ENCODE measurements at places on chromosomes 4 and X.

DNA sequence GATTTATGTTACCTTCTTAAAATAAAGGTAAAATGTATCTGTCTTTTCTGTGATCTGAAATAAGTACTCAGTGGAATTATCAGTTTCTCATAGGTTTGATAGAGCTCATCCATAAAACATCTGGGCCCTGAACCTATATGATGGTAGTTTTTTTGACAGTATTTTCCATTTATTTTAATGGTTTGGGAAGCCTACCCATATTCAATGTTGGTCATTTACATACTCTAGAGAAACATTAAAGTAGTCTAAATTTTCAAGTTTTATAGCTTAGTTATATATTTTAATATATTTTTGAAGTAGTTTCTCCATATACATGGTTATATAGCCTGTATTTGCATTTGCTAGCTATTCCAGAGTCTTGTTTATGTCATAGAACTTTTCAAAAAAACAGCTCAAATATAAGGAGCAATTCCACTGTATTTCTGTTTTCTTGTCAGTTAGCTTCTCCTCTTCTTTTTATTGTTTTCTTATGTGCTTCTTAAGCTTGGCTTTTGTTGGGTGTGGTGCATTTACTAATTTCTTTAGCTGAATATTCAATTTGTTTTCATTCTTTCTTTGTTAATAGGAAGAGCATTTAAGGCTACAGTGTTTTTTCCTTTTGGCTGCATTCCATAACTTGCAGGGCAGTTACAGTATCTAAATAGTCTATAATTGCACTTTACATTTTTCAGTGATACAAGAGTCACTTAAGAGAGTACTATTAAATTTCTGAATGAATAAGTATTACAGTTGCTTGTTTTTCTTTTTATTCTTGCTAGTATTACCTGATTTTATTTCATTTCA, 181.4 kb downstream of the DKK2 start:
- DNase-seq: no peak

- no peak for DNase-seq
These were observed 26.9 kb downstream of the HOPX start for GRCh38 chr4:56654238-56654632.

- DNase-seq: no peak
These were observed 46.4 kb downstream of the MAMLD1 start for GRCh38 chrX:150409486-150409885.

DNA sequence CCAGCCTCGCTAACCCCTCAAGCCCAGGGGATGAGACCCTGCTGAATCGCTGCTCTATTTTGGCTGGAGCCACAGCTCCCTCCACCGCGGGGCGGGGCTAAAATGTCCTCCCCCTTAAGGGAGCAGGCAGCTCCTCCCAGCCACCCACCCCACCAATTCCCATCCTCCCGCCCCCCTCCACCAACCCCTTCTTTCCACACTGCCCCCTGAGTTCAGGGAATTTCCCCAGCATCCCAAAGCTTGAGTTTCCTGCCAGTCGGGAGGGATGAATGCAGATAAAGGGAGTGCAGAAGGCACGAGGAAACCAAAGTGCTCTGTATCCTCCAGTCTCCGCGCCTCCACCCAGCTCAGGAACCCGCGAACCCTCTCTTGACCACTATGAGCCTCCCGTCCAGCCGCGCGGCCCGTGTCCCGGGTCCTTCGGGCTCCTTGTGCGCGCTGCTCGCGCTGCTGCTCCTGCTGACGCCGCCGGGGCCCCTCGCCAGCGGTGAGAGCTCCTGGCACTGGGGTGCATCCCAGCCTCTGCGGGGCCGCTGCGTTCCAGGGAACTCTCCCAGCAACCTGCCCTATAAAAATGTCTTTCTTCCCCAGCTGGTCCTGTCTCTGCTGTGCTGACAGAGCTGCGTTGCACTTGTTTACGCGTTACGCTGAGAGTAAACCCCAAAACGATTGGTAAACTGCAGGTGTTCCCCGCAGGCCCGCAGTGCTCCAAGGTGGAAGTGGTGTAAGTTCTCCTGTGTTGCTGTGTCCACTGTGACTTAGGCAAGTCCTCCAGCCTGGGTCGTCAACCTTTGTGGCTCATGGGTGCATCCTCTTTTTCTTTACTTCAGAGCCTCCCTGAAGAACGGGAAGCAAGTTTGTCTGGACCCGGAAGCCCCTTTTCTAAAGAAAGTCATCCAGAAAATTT, at the start of gene CXCL6:
Gene CXCL6, plus strand, starts transcription at position 306 of the 907 bp plus-strand sequence. Its CDS starts 73 bp downstream, at position 379.
- no peak for DNase-seq

- no peak for DNase-seq
These were observed 22.6 kb downstream of the BCLAF3 start for GRCh38 chrX:19968276-19968675.

- DNase-seq: no peak
These were observed 38.5 kb downstream of the ELF4 start for GRCh38 chrX:130071611-130072344.

GRCh38 chrX:55312655-55313054, 47.9 kb upstream of the PAGE3 start:
- no peak for DNase-seq

GRCh38 chr4:139853309-139853708, 187.7 kb downstream of the MGST2 start:
- DNase-seq: no peak

DNA sequence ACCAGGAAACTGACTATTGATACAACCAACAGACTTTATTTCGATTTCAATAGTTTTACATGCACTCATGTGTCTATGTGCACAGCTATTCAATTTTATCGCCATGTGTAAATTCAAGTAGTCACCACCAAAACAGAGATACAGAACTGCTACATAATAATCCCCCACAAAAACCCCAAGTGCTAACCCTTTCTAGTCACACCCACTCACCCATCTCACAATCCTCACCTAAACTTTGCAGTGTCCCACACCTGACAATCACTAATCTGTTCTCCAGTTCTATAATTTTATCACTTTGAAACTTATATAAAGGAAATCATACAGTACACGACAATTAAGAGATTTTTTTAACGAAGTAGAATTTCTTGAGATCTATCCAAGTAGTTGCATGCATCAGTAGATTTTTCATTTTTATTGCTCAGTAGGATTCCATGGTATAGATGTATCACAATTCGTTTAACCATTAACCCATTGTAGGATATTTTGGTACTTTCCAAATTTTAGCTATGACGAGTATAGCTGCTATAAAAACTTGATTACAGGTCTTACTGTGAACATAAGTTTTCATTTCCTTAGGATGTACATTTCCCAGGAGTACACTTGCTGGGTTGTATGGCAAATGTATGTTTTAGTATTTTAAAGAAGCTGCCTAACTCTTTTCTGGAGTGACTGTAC, 85.9 kb downstream of the CASK start:
- no peak for DNase-seq

- no peak for DNase-seq
These were observed 51.9 kb upstream of the PAQR3 start for GRCh38 chr4:78990938-78991810.

DNA sequence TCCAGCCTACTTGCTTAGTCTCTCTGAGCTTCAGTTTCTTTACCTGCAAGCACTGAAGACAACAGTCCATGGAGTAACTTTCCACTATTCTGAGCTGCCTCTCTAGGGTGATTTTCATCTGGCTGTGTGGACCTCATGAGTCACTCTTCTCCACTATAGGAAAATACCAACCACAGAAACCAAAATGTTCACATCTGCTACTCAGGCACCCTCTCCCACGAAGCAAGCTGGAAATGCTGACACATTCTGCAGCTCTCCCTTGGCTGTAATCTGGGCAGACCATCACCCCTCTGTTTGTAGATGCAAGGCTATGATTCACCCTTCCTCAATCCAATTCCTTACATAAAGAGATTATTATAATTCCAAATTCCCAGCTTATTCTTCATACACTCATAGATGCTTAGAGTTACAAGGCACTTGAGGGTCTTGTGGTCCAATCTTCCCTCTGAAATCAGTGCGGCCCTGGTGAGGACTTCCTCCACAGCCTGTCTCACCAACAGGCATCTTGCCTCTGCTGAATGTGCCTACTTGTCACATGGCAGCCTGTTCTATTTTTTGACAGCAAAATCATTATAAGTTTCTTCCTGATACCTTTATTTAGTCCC, 97.0 kb upstream of the LNX1 start:
- no peak for DNase-seq

- no peak for DNase-seq
These were observed 1027.7 kb downstream of the ARAP2 start for GRCh38 chr4:35216636-35217035.

DNA sequence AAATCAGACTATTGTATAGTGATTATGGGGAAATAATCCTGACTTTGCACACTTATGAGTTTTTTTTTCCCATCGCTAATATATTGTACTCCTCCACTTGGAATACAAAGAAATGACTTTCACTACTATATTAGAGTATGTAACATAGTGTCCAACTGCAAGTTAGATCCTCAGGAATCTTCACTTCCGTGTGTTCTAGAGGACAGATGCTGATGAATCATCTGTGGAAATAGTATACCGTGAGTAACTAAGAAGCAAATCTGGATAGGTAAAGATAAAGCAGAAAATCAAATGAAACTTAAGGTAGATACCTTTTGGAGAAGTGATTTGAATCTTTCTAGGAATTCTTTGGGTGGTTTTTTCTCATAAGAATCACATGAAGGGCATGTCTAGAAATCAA, 8.3 kb downstream of the IL21 start:
- no peak for DNase-seq

DNA sequence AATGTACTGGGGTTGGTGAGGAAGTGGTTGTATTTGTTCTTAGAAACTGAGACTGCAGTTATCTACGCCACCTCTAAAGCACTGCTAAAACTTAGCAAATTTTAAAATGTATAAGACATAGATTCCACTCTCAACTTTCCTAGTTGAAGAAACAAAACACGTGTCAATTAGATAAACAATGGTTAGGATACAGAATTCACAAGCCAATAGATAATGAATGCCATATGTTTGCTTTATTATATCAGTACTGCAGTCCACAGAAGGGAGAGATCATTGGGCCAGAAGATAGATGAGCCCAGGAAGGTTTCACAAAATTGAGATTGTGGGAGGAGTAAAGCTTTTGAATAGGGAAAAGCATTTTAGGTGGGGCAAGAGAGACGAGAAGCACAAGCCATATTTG, 14.3 kb downstream of the TMEM33 start:
- DNase-seq: no peak

- no peak for DNase-seq
These were observed 66.5 kb downstream of the RAP1GDS1 start for GRCh38 chr4:98327694-98328093.

DNA sequence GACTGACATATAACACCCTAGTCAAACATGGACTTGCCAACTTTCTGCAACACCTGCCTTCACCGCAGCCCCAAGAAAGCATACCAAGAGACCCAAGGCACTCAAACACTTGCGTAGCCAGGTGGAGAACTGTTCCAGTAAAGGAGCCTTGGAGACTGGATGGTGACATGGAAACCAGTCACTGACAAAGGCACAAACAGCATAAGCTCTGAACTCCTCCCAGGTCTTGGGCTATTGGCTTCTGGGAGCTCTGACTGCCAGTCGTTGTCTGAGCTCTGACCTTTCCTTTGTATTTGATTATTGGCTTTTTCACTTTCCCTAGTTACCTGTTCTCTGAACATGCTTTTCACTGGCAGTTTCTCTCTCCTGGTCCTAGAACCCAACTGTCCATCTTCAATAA, 38.3 kb downstream of the ARAP2 start:
- DNase-seq: no peak

Measured in CD4-positive, alpha-beta T cell treated with Interleukin-17A for 4 hours (primary cell).